ENCODE measurements at places on chromosomes 6 and 20.

- no peak for DNase-seq
Observed at GRCh38 chr20:38779247-38780097, 26.0 kb upstream of the PPP1R16B start.

DNA sequence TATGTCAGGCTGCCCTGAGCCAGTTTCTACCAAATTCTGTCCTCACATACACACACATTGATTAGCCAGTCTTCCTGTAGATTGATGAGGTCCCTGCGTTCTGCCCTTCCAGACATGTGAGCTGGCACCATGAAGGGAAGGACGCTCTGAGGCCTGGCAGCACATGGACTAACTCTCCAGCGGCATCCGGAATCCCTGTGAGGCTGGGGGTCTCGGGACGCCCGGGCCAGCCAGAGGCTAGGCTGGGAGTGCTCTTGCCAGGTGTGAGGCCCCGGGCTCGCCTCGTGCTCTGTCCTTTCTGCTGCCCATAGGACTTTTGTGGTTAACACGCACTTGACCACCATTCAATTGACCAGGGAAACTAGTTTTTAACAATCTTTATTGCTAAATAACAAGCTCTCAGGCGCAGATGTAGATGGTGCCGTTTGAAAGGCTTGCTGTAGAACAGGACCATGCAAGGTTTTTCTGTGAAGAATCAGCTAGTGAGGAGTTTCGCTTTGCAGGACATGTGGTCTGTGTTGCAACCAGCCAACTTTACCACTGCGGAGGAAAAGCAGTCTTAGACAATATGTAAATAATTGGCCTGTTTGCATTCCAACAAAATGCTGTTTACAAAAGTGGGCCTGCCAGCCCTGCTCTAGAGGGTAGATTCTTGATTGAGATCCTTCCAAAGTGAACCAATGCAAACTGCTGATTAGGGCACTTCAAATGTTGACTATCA is 29.3 kb downstream of the FOXF2 start:
- DNase-seq = no peak

DNA sequence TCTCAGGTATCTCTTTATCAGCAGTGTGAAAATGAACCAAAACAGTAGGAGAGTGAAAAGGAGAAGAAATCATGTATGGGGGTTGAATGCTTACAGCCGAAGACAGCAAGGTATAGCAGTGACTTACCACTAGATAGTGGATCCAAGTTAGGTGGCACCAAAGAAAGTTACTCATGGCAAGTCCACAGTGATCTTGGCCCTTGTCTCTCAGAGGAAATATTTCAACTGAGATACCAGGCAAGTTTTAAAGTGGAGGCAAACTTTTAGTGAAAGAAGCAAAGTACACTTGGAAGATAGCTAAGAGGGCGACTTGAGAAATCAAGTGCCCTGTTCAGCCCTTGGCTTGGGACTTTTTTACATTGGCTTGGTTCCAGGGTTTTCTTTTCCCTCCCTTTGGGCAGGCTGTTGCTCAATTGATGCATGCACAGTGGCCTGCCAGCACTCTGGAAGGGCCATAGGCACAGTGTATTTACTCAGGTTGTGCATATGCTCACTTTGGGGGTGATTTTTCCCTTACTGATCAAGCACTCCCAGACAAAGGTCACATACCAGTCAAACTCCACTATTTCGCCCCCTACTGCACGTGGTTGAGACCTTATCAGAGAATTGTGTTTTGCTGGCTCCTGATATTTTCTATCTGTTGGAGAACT is 329.5 kb upstream of the KHDRBS2 start:
- DNase-seq = no peak

DNA sequence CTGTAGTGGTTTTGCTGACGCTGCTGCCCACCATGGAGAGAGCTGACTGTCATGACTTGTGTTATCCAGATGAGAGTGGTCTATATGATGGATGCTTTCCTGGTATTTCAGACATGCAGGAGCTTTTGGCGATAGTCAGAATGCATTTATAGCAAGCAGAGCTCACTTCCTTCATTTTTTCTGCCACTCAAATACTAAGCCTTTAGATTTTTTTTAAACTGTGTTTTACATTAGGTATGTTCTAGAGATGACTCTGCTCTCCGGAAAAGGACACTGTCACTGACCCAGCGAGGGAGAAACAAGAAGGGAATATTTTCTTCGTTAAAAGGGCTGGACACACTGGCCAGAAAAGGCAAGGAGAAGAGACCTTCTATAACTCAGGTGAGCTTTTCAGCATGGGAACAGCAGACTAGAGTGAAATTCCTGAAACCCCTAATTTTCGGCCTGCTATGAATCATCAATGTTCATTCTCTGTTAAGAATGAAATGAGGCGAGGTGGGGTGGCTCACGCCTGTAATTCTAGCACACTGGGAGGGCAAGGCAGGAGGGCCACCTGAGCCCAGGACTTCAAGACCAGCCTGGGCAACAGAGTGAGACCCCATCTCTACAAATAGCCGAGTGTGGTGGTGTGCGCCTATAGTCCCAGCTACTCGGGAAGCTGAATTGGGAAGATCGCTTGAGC is 98.6 kb upstream of the CLDN20 start:
- DNase-seq = no peak

- DNase-seq = no peak
Observed at GRCh38 chr6:138844192-138844591, 48.3 kb downstream of the ECT2L start.

DNA sequence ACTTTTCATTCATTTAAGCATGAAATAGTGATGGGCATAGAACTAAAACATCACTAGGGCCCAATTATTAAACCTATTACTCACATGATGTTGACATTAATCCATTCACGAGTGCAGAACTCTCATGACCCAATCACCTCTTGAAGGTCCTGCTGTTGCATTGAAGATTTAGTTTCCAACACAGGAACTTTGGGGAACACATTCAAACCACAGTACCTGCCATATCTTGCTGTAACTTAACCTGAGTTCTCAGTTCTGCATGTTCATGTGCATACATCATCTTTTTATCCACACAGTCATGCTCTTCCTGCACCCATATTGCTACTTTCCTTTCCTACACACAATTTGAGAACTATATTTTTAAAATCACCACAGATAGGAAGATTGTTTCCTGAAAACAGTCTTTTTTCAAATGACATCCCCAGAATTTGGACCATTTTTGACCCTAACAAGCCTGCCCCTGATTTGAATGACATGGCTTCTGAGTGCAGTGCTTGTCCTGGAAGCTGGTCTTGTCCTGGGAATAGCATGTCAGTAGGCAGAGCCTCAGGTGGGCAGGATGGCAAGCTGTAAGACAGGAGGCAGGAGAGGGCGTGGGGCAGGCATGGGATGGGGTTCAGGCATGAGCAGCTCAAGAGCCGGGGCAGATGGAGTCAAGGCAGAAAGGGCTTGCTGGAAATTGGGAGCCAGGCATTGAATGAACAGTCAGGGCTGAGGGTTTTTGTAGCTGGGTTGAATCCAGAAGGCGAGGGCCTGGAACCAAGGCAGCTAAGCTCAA is 49.2 kb upstream of the FOXC1 start:
- no peak for DNase-seq

DNA sequence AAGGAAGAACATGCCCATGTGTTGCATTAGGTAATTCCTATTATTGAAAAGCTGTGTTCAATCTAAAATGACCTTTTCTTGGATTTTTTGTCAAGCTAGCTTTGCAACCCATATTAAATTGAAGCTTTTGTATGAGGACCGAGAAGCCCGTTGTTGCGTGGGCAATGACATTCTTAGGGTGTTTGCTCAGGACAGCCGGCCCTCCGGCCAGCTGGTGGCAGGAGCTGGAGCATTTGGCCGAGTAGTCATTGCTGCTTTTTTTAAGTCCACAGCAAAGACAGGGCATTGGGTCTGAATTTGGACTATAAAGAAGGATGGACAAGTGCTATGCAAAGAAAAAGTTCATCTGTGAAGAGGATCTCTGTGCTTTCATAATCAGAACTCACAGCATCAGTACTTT is 365.8 kb downstream of the SAMD5 start:
- DNase-seq = no peak

GRCh38 chr6:35371494-35372262 is 29.3 kb downstream of the PPARD start:
- no peak for DNase-seq

DNA sequence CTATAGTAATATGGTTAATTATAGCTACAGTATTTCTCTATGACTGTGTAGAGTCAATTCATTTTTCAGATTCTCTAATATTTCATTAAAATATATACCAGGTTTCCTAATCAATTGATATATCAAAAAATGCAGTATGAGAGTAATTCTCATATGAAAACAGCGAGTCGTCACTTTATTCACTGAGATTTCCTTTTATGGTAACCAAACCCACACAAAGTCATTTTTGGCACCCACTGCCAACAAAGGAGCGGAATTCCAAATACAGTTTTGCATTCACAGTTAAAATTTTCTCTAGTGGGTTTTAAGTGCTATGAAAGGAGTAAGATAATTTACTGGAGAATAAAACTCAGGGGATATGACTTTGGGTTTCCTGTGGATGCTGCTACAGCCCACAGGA is 163.8 kb downstream of the HIVEP2 start:
- no peak for DNase-seq

- DNase-seq = no peak
Observed at GRCh38 chr6:17297271-17298080, 16.3 kb downstream of the RBM24 start.

DNA sequence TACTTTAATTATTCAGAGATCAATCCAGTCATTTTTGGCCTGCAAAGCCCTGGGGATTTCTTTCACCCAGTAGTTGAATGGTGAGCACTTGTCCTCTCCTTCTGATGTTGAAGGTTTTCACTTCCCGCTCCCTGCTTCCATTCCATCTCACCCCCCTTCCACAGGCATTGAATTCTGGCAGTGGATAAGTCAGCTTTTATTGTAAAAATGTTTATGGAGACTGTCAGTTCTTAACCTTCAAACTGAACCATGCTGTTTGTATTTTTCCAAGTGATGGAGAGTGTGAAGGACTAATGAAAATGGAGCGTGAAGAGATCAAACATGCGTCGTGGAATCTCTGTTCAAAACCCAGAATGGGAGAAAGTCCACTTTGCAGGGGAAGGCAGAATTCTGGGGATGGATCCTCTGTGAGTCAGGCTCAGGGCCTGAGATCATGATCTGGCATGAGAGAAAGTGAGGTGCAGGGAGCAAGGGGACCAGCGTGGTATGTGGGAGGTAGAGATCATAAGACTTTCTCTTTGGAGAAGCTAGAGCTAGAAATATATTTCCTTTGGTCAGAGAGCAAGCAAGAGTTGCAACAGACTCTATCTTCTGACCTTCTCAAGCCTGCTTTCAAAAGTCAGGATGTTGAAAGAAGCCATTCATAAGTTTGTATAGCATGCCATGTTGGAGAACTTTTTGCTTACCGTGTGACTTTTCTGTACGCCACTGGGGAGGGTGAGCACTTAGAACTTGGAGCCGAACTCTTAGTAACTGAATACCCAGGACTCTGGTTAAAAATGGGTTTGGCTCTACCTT is 30.2 kb downstream of the ISM1 start:
- no peak for DNase-seq

DNA sequence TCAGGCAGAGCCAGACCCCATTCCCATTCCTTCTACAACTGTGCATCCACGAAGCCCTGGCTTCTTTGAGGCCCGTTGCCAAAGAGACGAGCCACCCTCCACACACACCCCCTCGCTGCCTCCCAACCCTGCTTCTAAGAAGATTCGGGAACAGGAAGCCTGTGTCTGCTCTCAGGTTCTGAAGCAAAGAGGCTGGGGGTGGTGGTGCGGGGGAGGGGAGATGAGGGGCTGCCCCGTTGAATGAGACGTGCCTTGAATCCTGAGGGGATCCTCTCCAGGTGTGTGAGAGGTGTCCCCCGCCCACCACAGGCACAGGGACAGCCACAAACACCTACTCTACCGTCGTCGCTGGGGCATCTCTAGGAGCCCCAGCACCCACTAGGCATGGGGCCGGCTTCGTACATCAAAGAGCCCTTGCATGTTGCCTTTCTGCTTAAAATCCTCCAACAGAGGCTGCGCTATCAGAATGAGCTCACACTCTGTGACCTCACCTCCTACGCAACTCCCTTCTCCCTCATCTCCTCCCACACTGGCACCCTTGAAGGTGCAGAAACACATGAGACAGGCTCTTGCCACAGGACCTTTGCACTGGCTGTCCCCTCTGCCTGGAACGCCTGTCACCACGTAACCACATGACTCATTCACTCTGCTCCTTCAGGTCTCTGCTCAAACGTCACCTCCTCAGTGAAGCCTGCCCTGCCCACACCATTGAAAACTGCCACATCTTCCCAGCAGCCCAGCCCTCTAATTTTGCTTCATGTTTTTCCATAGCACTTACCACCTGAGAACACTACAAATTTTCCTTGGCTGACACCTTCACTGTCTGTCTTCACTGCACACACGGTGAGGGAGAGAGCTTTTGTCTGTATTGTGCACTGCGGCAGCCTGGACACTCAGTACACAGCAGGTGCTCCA is 58.5 kb downstream of the PREX1 start:
- DNase-seq = peak; percentile 59

- no peak for DNase-seq
Observed at GRCh38 chr20:57940868-57941522, 231.2 kb upstream of the PMEPA1 start.

GRCh38 chr20:20920433-20920832 is 185.7 kb downstream of the LINC00237 start:
- DNase-seq = no peak

- DNase-seq = no peak
Observed at GRCh38 chr20:47872341-47872740, 87.1 kb upstream of the SULF2 start.

GRCh38 chr6:29907637-29908340 is 34.5 kb upstream of the HLA-A start:
- DNase-seq = no peak

GRCh38 chr6:167548451-167548850 is 223.6 kb downstream of the TTLL2 start:
- DNase-seq = no peak

- DNase-seq = no peak
Observed at GRCh38 chr6:26123947-26124780, 36.9 kb downstream of the HFE start.

DNA sequence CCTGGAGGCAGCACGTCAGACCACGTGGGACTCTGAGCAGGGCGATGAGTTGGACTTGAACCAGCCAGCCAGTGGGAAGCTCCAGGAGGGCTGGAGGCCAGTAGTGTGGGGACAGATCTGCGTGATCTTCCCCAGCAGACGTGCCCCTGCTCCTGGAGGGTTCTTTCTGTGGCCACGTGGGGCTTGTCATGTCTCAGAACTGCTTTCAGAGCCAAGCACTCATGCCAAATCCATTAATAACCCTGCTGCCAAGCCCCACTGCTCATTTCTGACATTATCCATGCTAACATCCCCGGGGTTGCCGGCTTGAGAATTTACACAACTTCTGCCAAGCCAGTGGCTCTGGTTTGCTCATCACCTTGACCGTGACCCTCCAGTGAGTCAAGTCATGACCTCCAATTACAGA is 38.3 kb downstream of the SIRPA start:
- no peak for DNase-seq
